SK-N-DZ (cell line): ENCODE measurements at places on chromosomes 7 and 10.
A peak's percentile ranks its signal among the peaks of the same experiment; 100 is the strongest.

GRCh38 chr10:92573091-92573797 is 649 bp downstream of the IDE start:
- DNase-seq: peak; percentile 38

DNA sequence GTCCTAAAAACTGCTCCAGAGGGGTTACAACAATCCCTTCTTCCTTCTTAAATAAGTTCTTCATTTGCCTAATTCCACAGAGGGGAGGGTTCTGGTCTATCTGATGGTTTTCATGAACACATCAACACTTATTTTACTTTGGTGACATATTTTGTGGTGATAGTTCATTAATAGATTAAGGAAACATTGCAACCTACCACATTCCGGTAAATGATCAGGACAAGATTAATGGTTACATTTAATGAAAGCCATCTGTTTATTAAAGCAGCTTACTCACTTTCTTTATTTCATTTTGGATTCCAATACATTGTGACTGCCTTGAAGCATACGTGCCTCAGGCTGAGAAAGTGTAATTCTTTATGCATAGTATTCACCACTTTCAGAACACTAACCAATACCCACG is 101.0 kb downstream of the SKIDA1 start:
- no peak for DNase-seq

DNA sequence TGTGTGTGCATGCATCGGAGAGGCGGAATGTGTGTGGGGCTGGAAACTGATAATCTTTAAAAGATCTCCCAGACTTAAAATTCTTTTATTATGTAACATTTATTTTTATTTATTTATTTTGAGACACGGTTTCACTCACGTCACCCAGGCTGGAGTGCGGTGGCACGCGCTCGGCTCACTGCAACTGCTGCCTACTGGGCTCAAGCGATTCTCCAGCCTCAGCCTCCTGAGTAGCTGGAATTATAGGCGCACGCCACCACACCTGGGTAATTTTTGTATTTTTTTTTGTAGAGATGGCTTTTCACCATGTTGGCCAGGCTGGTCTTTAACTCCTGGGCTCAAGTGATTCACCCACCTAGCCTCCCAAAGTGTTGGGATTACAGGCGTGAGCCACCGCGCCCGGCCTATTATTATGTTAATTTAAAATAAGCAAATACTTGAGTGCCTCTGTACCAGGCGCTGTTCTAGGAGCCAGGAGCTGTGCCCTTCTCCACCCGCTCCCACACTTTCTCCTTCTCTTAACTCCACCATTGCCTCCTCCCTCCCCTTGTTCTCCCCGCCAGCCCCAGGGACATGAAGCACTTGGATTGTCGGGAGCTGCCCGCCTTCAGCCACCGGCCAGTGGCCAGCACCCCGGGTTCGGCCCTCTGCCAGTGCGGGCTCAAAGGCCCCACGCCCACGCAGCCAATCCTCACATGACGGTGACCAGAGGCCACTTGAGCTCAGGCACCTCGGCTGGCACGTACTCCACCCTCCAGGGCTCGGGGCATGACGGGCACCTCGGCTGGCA is 163.6 kb downstream of the DNAJB6 start:
- no peak for DNase-seq

GRCh38 chr7:36670585-36671431 is 53.5 kb downstream of the AOAH start:
- DNase-seq: peak; percentile 77

DNA sequence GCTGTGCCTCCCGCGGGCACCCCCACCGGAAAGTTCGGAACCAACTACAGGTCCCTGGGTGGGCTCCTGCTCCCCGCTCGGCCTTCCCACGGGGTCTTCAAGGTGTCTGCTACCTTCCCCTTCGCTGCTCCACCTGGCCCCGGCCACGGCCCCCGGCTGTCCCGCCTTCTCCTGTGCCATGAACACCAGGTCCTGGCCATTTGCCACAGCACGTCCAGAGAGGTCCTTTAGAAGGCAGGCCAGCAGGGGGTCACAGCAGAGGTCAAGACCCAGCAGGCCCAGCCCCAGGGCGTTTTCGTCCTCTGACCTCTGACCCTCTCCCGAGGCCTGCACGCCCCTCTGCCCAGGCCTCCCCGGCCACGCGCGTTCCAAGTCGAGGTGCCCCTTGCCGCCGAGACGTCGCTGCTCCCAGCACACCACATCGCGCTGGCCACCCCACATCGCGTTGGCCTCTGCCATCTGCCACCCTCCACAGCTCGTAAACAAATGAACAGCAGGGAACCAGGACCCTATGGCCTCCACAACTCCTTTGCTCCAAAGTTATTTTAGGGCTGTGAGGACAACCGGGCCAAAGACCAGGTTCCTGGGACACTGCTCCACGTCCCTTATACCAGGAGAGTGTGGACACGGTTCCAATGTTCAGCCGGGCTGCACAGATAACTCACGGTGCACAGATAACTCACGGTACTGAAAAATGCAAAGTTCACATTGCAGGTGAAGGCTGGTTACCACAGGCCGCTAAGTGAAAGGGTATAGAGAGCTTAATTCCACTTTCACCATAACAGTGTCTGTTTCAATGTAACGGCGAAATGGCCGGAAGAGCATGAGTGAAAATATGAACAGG is 74.3 kb downstream of the CFAP46 start:
- DNase-seq: no peak

GRCh38 chr7:134737566-134738345 is 41.7 kb upstream of the CALD1 start:
- DNase-seq: no peak

GRCh38 chr7:2445047-2445446 is 31.2 kb downstream of the GRIFIN start:
- no peak for DNase-seq

DNA sequence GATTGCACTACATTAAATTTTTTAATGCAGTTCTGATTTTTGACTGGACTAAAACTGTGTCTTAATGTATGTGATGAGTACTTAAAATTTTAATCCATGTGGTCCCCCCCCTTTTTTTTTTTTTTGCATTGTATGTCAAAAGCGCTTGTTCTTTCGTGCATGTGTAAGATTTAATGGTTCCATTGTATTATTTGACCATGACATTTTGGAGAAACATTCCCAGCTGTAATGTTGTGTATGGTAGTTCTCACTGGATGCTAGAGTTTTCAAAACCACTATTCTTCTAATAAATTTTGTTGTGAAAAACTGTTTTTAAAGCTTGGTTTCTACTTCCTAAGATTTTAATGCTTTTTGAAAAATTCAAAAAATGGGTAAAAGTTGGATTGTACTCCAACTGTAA is 132.0 kb downstream of the LCOR start:
- DNase-seq: no peak

DNA sequence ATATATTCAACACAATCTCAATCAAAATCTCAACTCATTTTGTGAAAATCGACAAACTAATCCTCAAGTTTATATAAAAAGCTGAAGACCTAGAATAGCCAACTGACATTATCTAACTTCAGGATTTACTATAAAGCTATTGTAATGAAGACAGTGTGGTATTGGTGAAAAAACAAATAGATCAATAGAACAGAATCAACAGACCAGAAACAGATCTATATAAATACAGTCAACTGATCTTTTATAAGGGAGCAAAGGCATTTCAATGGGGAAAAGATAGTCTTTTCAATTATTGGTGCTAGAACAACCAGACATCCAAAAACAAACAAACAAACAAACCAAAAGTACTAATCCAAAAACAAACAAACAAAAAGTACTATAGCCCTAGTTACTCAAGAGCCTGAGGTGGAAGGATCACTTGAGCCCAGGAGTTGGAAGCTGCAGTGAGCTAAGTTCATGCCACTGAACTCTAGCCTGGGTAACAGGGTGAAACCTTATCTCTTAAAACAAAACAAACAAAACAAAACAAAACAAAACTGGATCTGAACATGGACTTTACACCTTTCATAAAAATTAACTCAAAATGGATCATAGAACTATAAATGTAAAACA is 26.6 kb upstream of the AKR1D1 start:
- DNase-seq: no peak
